ENCODE measurements at places on chromosomes 3 and 15. TPM values are rescaled to one million over a fixed set of nuclear protein-coding genes. Genes with fewer than 3 reads are reported as not detected.

Gene BLOC1S6
- 34.1 TPM for total RNA-seq

Gene GRK7
- not detected for total RNA-seq

Gene ZCWPW2
- 1.7 TPM for total RNA-seq

Gene CFAP100
- not detected for total RNA-seq

Gene RAB11A
- 373 TPM for total RNA-seq

Gene ASB14
- total RNA-seq, result not detected

Gene GRIP2
- total RNA-seq, result 2.3 TPM

Gene GHSR
- total RNA-seq, result not detected

Gene CELSR3
- 1.5 TPM for total RNA-seq

Gene GATM
- total RNA-seq, result 47.6 TPM

Gene MYZAP
- 29.3 TPM for total RNA-seq

Gene TMC3
- total RNA-seq, result 1.4 TPM

GRCh38 chr15:38708672-38709180 lies 144.1 kb upstream of the RASGRP1 start:
- DNase-seq, result no peak

DNA sequence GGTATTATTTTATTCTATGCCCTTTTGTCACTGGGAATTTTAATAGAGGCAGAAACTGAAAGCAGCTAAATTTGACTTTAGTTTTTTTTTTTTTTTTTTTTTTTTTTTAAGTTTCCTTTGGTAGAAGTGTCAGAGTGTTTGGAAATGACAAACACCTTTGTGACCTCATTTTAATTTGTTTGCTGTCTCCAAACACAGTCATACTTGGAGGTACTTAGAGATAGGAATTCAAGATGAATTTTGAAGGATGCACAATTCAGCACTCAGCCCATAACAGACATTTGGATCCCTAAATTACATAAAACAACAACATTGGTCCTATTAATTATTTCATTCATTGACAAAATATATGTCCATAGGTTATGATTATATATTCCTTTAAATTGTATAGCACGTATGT lies 43.4 kb upstream of the NAALADL2 start:
- no peak for DNase-seq

GRCh38 chr3:99953596-99953995 lies 135.9 kb downstream of the CMSS1 start:
- no peak for DNase-seq

GRCh38 chr3:106789276-106789675 lies 588.0 kb upstream of the CCDC54 start:
- DNase-seq, result no peak

DNA sequence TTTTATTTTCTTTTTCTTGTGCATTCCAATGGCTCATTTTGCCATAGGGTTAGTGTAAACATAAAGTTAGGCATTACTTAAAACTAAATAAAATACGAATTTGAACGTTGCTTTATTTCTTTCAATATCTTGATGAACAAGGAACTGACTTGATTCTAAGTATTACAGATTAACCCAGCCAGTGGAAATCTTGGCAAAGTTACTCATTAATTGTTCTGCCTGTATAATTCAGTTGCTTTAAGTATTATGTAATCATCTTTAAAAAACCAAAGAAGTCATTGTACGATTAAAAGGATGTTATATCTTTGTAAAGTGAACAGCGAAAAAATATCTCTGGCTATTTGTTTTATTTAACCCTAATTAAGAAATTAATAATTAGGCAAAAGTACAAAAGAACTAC lies 737.9 kb upstream of the BCHE start:
- no peak for DNase-seq

DNA sequence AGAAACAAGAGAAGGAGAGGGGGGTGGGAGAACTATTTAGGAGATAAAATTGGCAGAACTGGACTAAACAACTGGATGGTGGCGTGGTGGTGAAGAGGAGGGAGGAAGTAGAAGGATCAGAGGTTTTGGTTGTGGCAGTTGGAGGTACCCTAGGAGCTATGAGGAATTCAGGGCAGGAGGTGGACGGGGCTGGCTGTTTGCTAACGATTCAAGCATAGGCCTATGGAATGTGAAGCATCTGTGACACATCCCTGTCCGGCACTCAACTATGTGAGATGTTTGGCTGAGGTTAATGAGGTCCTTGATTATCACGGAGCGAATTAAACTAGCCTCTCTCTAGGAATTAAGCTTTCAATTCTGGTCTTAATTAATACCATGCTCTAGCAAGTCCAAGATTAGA lies 13.5 kb downstream of the TARS3 start:
- no peak for DNase-seq

DNA sequence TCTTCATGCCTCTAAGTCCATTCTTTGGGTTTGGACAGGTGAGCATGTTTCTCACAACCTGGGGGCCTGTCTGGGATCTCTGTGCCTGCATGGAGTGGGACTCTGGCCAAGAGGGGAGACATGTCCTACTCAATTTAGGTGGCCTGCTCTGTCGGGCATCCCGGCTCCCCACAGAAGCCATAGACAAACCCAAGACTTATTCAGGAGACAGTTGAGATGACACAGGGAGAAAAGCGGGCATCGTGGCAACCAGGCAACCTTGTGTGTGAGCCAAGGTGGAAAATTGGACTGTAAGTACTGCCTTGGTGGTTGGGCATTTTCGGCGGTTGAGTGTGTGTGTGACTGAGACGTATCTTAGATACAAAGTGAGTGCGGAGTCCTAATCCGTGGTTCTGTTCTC lies 40.5 kb downstream of the PPCDC start:
- DNase-seq, result no peak

DNA sequence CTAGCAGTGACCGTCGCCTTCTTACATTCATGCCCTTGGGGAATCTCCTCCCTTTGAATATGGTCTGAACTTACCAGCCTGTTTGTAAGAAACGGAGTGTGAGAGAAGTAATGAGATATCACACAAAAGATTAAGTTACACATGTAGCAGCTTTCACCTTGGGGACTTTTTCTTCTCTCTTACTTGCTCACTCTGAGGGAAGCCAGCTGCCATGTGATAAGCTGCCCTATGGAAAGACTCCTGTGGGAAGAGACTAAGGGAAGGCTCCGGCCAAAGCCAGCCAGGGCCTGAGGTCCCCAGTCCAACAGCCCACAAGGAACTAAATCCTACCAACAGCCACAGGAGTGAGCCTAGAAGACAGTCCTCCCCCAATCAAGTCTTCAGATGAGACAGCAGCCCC lies 190.4 kb upstream of the TSC22D2 start:
- no peak for DNase-seq

- DNase-seq, result peak; percentile 55
Observed at GRCh38 chr3:42117175-42118008, 26.2 kb downstream of the TRAK1 start.

GRCh38 chr15:41281236-41281635 lies 50.2 kb downstream of the CHP1 start:
- no peak for DNase-seq

DNA sequence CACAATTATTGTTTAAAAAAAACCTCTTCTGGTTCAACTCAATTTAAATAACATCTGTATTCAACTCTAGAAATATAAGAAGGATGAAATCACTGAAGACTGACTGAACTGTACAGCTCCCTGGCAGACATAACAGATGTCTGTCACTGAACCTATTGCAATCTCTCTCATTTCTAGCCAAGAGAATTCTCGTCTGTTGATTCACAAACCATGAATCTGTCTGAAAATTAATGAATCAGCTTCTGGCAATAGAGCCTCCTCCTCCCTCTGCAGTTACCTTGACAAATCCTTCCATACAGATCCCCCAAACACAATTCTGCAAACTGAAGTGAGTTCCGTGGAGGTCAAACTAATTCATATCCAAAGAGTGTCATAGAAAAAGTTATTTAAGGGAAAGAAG lies 561.4 kb downstream of the PYDC2 start:
- DNase-seq, result no peak

GRCh38 chr3:185844051-185844450 lies 19.2 kb upstream of the IGF2BP2 start:
- DNase-seq, result no peak

DNA sequence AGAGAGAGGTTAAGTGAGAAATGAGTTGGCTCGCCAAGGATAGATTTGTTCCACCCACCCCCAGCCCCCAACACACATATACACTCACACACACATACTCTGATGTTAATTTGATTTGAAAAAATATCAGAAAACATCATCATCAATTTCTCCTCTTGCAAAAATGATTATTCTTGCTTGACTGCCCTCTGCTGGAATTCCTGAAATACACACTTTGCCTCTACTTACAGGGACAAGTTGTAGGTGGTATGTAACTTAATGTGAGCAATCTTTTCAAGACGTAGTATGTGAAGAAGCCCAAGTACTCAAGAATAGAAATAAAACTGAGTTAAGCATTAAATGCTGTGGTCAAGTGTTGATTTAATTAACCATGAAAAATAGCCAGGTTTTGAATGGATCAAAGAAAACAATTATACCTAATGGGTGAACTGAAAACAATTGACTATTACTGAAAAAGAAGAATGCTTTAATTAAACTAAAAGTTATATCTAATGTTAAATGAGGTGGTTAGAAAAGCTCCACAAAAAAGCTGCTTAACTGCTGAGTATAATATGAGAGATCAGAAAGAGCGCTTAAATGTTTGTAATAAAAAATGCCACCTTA lies 46.6 kb upstream of the MDFIC2 start:
- DNase-seq, result no peak

GRCh38 chr15:100596792-100597191 lies 5.2 kb downstream of the LINS1 start:
- DNase-seq, result no peak

DNA sequence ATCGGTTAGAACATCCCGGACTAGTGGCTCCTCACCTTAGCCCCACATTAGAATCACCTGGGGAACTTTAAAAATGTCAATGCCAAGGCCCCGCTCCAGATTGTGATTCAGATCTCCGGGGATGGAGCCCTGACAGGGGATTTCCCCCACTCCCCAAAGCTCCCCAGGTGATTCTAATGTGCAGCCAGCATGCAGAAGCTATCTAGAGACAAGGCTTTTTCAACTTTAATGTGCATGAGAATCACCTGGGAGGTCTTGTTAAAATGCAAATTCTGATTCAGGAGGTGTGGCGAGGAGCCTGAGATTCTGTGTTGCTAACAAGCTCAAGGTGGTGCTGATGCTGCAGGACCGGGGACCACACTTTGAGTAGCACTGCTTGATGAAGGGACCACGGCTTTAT lies 156.7 kb downstream of the RAB11A start:
- DNase-seq, result no peak

DNA sequence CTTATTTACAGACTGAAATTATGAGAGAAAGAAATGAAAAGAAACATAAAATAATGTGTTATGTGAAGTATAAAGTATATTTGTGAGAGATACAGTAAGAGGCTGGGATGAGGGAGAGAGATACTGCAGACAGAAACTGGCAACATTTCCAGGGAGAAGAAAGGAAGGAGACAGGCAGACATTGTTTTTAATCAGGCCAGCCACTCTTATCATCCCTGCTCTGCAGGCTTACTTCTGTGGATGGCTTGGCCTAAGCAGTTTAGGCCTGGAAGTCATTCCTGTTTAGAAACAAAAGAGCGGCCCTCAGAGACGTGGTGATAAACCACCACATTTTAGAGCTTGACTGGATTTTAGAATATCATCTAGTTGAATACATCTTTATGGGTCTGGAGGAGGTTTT lies 12.4 kb downstream of the PCCB start:
- DNase-seq, result no peak

DNA sequence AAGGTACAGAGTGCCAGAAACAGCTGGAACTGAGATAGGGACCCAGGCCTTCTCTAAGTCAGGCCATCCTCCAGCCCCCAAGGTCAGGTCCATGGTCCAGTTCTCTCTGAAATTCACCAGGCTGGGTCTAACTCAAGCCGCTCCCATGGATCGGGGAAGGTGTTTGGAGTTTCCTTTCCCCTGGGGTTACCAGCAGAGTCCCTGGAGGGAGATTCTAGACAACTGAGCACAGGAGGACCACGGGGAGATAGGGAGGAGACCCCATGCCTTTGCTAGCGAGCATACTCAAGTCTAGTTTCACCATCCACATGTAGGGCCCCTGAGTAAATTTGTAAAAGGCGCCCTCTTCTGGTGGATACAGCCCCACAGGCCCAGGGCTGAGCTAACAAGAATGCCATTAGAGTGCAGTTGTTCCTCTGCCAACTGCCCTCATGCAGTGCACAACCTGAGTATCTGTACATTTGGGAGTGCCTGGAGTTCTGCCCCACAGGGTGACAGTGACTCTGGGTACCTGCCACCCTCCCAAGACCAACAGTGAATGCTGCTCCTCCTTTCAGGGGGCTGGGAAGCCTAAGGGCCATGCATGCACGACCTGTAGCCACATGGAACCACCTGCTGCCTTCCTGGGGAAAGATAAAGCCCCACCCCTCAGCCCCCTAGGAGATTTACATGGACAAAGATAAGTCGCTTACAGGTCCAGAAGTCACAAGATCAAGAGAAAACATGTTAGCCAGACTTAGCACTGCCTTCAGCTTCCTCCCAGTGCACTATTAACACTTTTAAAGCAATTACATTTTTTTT lies 89.0 kb downstream of the IQSEC1 start:
- peak; percentile 67 for DNase-seq

GRCh38 chr3:102979191-102979590 lies 544.4 kb downstream of the ZPLD1 start:
- no peak for DNase-seq

- no peak for DNase-seq
Observed at GRCh38 chr3:45597171-45597570, 2.6 kb downstream of the LIMD1 start.

GRCh38 chr3:117708601-117709000 lies 999.0 kb downstream of the TUSC7 start:
- DNase-seq, result no peak

DNA sequence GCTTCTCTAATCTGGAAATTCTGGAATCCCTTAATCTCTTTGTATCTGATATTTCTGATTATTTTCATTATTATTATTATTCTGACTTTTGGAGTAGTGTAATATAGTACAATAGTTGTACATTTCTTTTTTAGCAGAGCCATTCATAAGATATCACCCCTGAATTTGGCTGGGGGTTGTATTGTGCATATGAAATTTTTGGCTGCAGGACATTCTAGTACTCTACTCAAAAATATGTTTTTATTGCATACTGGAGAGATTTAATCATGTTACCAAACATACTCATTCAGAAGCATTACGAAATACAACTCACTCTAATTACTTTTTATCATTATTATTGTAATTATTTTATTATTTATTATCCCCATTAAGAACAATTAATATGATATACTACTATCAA lies 589.7 kb upstream of the KCNMB2 start:
- DNase-seq, result no peak

GRCh38 chr3:99143493-99143892 lies 242.0 kb upstream of the DCBLD2 start:
- no peak for DNase-seq

- no peak for DNase-seq
Observed at GRCh38 chr3:80553211-80553610, 785.4 kb upstream of the ROBO1 start.

- DNase-seq, result peak; percentile 40
Observed at GRCh38 chr3:11562277-11562881, 81.3 kb downstream of the VGLL4 start.

Data from ureter (tissue), 1 donor.